ENCODE measurements at places on chromosomes 12 and 14.

- DNase-seq, result no peak
Measured at GRCh38 chr12:29634057-29634456, 136.6 kb upstream of the OVCH1 start.

DNA sequence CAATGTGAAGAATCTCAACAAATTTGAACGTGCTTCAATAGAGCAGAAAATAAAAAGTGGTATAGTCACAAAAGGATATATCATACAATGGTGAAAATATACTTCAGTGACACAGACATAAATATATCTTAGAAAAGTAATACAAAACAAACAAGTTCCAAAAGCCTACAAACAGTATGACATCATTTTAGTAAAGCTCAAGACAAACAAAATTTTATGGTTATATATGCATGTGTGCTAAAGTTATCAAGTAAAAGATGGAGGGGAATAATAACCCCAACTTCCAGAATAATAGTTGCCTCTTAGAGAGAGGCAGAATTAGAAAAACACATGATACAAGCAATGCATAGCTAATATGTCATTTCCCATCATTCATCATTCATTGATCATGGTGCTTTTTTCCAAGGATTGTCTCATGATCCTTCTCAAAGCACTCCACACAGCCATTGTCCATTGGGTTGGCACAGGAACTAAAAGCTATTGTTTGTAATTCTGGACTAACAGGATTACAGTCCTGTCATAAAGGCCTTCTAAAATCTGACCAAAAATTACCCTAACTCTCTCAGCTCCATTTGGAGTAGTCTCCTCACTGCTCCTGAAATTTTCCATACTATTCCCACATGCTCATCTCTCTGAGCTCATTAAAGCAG is 59.5 kb downstream of the IFNG-AS1 start:
- no peak for DNase-seq

DNA sequence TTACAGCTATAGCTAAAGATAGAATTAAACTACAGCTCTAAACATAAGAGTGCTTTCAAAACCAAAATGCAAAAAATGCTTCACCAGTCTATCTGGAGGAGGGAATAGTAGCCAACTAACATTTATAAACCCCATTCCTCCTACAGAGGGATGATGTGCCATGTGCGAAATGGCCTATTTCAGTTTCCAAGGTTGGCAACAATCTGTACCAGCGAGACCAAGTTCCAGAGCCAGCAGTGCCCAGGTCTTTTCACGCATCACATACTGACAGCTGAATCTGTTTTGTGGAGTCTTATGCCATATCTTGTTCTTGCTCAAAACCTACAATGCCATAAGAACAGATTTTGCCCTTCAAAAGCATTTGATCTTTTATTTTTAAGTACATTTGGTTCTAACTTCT is 24.5 kb downstream of the NELL2 start:
- no peak for DNase-seq

GRCh38 chr12:81949841-81950308 is 190.7 kb upstream of the PPFIA2 start:
- no peak for DNase-seq

DNA sequence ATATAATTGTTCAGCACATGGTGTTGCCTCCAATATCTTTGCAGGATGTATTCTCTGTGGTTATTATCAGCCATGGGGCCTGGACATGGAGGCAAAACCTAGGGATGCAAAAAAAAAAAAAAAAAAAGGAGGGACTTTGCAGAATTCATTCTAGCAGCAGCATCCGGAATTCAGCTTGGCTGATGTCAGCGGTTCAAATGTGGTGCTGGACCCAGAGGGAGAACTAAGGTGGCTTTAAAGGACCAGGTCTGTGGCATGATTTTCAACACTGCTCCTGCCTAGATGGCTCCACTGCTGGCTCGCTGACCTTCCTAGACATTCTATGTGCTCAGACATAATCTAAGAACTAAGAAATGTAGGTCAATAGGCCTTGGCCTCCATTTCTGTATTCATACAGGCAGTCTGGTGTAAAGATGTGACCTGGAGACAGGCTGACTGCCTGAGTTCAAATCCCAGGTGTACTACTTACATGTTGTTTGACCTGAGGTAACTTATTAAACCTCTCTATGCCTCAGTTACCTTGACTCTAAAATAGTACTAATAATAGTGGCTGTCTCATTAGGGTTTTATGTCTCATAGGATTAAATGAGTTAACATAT is 108.6 kb downstream of the PPM1A start:
- no peak for DNase-seq

DNA sequence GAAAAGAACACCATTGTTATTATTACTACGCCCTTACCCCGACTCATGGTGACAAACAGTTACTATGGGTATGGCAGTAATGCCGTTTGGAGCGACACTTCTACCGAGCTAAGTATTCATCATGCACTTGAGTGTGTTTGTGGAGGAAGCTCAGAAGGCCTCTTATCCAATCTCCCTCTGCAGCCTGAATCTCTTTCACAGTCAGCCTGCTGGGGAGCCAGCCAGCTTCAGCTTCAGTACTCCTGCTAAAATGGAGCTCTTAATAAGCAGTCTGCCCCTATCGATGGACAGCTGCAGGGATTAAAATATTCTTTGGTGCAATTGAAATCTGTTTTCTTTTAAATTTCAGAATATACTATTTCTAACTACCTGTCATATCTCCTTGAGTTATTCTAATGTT is 24.7 kb upstream of the ATP5MC2 start:
- DNase-seq, result no peak

GRCh38 chr14:26845151-26845818 is 247.5 kb upstream of the NOVA1 start:
- DNase-seq, result no peak

- DNase-seq, result no peak
Measured at GRCh38 chr14:68686205-68686465, 106.7 kb downstream of the ZFP36L1 start.

- no peak for DNase-seq
Measured at GRCh38 chr12:99983456-99984258, 1.1 kb downstream of the ANKS1B start.

GRCh38 chr14:50957296-50957695 is 13.0 kb upstream of the PYGL start:
- DNase-seq, result no peak

DNA sequence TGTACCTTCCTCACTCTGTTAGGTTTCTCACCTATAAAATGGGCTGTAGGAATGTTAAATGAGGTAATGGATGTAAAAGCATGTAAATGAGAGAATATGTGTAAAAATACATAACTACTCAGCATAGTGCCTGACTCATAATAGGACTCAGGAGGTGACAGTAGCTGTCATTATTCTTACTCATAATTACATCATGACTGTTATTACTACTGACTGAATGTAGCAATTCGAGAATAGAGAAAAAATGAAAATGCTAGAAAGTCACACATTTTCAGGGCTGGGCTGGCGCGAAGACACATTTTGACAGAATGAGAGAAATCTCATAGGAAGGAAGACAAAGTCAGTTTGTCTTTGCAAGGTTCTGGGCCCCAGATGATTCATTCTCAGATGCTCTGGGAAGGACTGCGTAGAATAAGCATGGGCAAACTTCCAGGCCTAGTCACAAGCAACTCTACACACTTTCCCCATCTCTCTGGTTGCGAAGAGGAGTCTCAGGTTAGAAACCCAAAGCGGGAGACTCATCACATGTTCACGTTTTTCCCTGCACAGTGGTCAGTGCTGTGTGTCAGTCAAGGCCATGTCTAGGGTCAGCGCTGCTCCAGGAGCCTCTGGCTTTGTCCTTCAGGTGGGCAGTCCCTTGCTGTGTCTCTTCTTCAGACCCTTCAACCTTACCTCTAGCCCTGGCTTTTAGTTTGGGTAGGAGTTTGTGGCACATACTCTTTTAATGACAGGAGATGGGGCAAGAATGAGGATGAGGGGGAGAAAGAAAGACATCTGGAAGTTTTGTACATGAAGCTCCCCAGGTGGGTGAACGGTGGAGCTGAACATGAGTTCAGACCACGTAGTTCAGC is 8.4 kb downstream of the GPRC5A start:
- no peak for DNase-seq

DNA sequence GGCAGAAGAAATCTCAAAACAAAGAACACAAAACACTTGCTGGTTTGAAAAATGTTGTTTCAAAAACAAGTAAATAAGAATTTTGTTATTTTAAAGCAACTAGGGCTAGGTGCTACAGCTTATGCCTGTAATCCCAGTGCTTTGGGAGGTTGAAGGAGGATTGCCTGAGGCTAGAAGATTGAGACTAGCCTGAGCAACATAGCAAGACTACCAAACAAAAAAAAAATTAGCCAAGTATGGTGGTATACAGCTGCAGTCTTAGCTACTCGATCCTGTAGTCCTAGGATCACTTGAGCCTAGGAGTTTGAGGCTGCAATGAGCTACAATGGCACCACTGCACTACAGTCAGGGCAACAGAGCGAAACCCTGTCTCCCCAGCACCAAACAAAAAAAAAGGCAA is 32.6 kb upstream of the MTERF2 start:
- DNase-seq, result no peak

GRCh38 chr12:48572326-48572725 is 2.5 kb upstream of the LALBA start:
- DNase-seq, result no peak

- DNase-seq, result no peak
Measured at GRCh38 chr12:57723630-57723962, 14.9 kb downstream of the AGAP2 start.

DNA sequence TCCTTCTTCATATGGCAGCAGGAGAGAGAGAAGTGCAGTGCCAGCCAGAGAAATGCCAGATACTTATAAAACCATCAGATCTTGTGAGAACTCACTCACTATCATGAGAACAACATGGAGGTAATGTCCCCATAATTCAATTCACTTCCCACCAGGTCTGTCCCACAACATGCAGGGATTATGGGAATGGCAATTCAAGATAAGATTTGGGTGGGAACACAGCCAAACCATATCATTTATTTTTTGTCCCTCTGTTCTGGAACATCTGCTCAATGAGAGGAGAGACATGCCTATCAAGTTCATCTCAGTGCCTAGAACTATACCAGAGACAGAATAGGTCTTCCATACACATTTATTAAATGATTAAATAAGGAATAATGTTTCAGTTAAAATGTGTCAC is 543.5 kb downstream of the NRXN3 start:
- no peak for DNase-seq

DNA sequence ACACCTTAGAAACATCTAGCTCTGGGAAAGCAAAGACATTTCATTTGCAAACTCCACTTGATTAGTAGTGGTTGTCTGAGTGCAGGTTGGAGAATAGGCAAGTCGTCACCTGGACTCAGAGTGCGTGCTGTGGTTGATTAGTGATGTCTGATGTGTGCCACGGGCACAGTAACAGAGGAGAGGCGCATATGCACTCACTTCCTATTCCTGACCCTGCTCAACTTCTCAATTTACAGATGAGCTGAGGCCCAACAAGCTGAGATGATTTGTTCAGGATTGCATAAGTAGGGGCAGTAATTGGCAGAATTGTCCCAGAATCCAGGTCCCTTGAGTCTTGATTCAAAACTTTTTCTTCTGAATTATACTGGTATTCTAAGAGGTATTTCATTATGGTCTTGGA is 44.9 kb downstream of the ADCK1 start:
- no peak for DNase-seq

GRCh38 chr14:76348898-76349297 is 27.0 kb upstream of the ESRRB start:
- no peak for DNase-seq

DNA sequence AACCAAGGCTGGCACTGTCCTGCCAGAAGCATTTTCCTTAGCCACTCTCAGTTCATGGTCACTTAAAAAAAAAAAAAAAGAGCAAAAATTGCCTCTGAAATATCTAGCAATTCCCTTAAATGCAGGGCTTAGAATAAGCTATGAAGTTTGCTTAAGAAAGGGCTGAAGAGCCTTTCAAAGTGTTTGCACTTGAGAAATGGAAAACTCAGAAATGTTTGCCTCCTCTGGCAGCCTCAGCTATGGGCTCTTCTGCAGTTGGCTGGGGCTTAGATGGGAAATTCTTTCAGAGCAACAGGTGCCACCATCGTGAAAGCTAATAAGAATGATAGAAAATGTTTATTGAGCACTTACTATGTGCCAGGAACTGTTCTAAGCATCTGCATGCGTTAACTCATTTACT is 48.5 kb upstream of the TSPAN11 start:
- no peak for DNase-seq

DNA sequence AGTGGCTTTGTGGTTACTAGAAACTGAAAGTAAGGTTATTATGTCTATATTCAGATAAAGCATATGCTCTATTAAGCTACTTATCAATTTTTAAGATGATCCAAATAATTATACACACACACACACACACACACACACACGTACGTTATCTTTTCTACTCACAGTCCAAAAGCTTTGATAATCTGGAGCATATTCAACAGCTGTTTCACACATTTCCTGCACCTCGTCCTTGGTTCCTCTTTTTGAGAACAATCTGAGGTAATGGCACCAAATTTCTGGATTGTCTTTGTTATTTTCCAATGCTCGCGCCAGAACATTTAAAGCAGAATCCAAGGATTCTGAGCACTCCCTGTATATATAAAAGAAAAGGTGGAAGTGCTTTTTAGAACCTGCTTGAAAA is 37.5 kb downstream of the ZFC3H1 start:
- no peak for DNase-seq

- DNase-seq, result no peak
Measured at GRCh38 chr12:66059666-66060065, 70.9 kb downstream of the LLPH start.

GRCh38 chr14:87161502-87161901 is 831.5 kb downstream of the GALC start:
- DNase-seq, result no peak

DNA sequence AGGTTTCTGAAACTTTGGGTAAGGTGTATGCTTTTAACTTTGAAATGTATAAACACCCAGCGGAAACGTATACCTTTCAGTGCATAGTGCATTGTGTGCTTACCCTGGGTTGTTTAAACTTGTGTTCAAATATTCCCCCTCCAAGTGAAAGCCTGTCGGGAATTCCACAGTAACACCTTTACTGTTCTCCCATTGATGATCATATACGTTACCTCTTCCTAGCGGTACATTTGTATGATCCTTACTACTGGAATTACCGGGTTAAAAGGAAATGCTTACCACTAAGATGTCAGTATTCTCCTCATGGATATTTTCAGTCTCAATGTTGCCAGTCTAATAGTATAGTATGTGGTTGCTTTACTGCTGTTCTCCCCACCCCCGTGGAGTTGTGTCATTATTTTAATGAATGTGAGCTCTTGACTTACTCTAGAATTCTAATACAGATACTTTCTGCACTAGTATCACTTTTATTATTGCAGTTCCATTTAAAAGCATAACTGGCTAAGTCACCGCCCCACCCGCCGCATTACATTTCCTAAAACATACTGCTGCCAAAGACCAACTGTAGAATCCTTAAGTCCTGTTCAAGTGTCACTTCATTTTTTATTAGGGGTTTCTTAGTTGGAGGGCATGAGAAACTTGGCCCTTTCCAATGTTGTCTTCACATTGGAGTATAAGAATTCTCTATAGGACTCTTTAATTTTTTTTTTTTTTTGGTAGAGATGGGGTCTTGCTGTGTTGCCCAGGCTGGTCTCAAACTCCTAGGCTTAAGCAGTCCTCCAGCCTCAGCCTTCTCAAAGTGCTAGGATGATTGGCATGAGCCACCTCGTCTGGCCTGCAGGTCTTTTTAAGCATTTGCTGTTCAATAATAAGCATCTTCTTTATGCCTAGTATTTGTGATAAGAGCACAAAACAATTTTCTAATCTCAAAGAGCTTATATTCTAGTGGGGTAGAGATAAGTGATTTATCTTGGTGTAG is 24.9 kb downstream of the NUDT4 start:
- DNase-seq, result no peak

GRCh38 chr14:43803076-43803689 is 703.9 kb downstream of the FSCB start:
- DNase-seq, result no peak

GRCh38 chr14:93332853-93333630 is at the start of gene BTBD7:
TSS of gene BTBD7 (minus strand) at chr14:93333036. CDS start at chr14:93296051, 36,985 bp downstream.
- peak; percentile 89 for DNase-seq
